Neural progenitor cell (in vitro differentiated cells): ENCODE measurements at places on chromosomes 11 and 22. TPM values are rescaled to one million over a fixed set of nuclear protein-coding genes. Genes with fewer than 3 reads are reported as not detected.
A peak's percentile ranks its signal among the peaks of the same experiment; 100 is the strongest.

- H3K4me1 ChIP-seq = no peaks in the 10 kb centered on the region
- H3K27me3 ChIP-seq = no peaks in the 10 kb centered on the region
- H3K4me3 ChIP-seq = no peak overlapping the region
Observed at GRCh38 chr11:97107604-97108003, 717.8 kb downstream of the JRKL start.

- H3K4me3 ChIP-seq = no peak overlapping the region
- no peak for DNase-seq
- no peaks in the 10 kb centered on the region for H3K4me1 ChIP-seq
- H3K36me3 ChIP-seq = no peaks in the 10 kb centered on the region
- H3K27ac ChIP-seq = no peak overlapping the region
Observed at GRCh38 chr11:118008271-118008911, 22.2 kb downstream of the IL10RA start.

GRCh38 chr11:94741022-94741679 lies 27.0 kb upstream of the AMOTL1 start:
- H3K27me3 ChIP-seq = peaks cover 28% of the 10 kb centered on the region
- peak; percentile 71 for DNase-seq
- peaks cover 8% of the 10 kb centered on the region for H3K4me1 ChIP-seq
- peak overlapping the region; percentile 51 for H3K4me3 ChIP-seq

GRCh38 chr11:74141241-74141695 lies 29.5 kb downstream of the C2CD3 start:
- DNase-seq = peak; percentile 11
- H3K4me3 ChIP-seq = no peak overlapping the region
- H3K36me3 ChIP-seq = no peaks in the 10 kb centered on the region
- H3K27ac ChIP-seq = no peak overlapping the region
- no peaks in the 10 kb centered on the region for H3K27me3 ChIP-seq

DNA sequence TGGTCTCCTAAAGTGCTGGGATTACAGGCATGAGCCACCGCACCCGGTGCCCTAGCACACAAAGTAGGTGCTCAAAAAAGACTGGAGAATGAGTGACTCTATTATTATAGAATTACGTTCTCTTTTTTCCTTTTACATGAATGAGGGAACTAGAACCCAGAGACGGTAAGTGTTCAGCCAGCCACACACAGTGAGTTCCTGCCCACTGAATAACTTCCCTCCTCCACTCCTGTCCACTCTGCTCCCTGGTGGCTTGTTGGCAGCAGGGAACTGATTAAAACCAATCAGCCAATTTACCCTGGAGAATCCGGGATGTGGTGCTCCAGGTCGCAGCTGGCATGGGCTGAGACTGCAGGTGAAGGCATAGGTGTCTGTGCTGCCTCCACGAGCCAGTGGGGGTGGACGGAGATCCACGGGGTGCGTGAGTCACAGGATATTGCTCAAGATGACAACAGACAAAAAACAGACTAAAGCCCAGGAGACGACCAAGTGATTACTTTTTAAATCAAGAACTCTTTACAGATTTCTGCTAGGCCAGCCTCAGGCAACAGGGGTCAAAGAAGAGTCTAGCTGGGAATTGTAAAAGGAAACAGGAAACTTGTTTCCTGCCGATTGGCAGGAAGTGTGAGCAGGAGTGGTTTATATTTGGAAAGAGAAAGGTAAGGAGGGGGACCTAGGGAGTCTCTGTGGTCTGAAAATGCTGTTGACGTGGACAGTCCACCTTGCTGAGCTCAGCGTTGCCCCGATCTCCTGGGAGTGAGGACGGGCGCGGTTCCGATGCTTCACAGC lies 95.2 kb upstream of the TP53I11 start:
- no peak for DNase-seq
- H3K27me3 ChIP-seq = no peaks in the 10 kb centered on the region
- no peak overlapping the region for H3K4me3 ChIP-seq

- DNase-seq = no peak
- H3K4me3 ChIP-seq = no peak overlapping the region
- no peak overlapping the region for H3K27ac ChIP-seq
- no peaks in the 10 kb centered on the region for H3K36me3 ChIP-seq
Observed at GRCh38 chr11:65427691-65428577, 5.3 kb downstream of the NEAT1 start.

GRCh38 chr11:18171377-18172000 lies 1.1 kb upstream of the MRGPRX4 start:
- H3K4me3 ChIP-seq = no peak overlapping the region
- peak; percentile 73 for DNase-seq
- no peaks in the 10 kb centered on the region for H3K36me3 ChIP-seq
- no peaks in the 10 kb centered on the region for H3K4me1 ChIP-seq
- H3K27me3 ChIP-seq = peaks cover 10% of the 10 kb centered on the region
- no peak overlapping the region for H3K27ac ChIP-seq

DNA sequence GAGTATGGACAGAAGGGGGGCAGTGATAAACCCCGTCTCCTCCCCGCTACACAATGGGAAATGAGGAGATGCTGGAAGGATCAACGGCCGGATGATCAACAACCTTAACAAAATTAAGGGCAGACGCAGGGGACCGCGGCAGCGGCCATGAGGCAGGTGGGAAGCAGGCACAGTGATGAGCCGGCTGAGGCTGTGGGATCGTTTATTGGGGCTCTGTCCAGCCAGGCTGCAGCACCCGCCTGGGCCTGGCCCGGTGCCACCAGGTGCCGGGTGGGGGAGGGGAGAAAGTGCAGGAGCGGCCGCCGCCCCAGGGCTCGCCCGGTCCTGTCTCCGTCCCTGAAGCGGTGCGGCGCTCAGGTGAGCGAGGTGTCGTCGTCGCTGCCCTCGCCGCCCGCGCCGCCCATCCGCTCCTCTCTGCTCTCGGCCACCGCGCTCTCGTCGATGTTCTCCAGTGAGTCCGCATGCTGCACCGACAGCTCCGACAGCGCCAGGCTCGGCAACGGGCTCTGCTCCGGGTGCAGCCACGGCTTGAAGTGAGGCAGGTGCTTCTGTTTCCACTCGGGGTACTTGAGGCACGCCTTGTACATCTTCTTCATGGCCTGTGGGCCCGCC lies 2.4 kb upstream of the ARAP1 start:
- peaks cover 18% of the 10 kb centered on the region for H3K4me1 ChIP-seq
- no peak overlapping the region for H3K4me3 ChIP-seq
- H3K36me3 ChIP-seq = no peaks in the 10 kb centered on the region
- H3K27me3 ChIP-seq = no peaks in the 10 kb centered on the region
- no peak for DNase-seq

GRCh38 chr11:36933481-36933880 lies 335.4 kb upstream of the RAG2 start:
- H3K27me3 ChIP-seq = no peaks in the 10 kb centered on the region
- H3K27ac ChIP-seq = no peak overlapping the region
- no peaks in the 10 kb centered on the region for H3K36me3 ChIP-seq
- DNase-seq = no peak
- H3K4me3 ChIP-seq = no peak overlapping the region
- no peaks in the 10 kb centered on the region for H3K4me1 ChIP-seq

DNA sequence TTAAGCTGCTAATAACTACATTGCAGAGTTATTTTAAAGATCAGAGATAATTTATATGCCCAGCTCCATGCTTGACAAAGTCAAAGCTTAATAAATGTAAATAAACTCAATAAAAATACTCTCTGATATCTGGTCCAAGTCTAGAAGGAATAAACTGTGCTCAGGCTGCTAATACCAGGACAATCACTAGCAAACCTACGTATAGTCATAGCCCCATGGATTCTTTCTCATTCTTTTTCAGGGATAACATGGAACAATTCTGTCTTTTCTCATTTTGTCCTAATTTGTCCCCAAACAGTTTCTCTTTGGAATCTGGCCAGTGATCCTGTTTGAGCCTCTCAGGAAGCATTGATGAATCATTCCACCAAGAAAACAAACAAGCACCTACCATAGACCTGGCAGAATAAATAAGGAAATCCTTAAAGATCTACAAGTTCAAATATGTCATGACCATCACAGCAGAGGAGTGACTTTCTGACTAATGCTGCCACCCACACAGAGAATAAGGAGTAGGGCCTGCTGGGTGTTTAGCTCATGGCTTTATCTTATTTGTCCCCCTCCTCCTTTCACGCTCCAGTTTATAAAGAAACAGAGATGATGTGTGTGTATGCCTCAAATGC lies 14.1 kb upstream of the B3GNT6 start:
- no peak for DNase-seq
- H3K27me3 ChIP-seq = no peaks in the 10 kb centered on the region
- no peaks in the 10 kb centered on the region for H3K36me3 ChIP-seq
- H3K27ac ChIP-seq = no peak overlapping the region
- H3K4me3 ChIP-seq = no peak overlapping the region

DNA sequence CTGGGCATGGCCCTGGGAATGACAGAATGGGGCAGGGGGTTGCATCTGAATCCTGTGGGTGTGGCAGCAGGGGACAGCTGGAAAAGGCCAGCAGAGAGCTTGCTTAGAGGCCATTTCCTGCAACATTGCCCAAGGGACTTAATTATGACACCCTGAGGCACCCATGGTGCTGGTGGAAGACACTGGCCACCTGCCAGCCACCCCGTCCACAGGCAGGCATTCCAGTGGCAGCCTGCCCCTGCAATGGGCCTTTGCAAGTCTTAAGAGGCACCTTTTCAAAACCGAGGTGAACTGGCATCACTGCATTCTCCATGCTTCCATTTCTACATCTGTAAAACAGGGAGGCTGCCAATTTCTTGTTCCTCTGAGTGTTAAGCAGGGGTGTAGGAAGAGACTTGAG lies 21.6 kb upstream of the SUSD2 start:
- peaks cover 21% of the 10 kb centered on the region for H3K27me3 ChIP-seq
- peaks cover 12% of the 10 kb centered on the region for H3K4me1 ChIP-seq

- no peaks in the 10 kb centered on the region for H3K4me1 ChIP-seq
- H3K27me3 ChIP-seq = no peaks in the 10 kb centered on the region
- H3K4me3 ChIP-seq = no peak overlapping the region
- no peak for DNase-seq
- H3K27ac ChIP-seq = no peak overlapping the region
- H3K36me3 ChIP-seq = no peaks in the 10 kb centered on the region
Observed at GRCh38 chr11:134545521-134545920, 133.5 kb upstream of the B3GAT1 start.

DNA sequence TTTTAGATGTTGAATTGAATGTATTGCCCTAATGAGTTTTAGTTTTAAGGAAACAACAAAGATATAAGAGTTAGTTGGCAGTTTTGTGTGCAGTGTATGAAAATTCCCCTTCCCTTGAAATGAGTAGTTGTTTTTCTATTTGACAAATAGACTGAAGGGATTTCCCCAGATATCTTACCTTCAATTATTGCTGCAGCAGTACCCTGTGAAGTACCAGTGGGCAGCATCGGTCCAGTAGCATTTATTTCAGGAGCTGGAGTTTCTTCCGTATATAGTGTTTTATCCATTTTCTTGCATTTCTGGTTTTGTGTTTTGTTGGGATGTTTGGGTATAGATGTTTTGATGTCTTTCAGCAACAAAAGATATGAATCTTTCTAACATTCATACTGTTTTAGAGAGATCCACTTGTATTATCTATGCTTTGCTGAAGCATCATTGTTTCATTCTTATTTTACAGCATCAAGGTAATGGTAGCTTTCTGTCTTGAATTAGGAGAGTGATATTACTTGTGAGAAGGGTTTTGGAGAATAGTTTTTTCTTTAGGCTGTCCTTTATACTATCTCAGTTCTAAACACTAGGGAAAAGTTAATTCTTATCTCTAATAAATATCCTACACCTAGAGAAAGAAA lies 7.4 kb downstream of the KMT2A start:
- H3K4me3 ChIP-seq = no peak overlapping the region
- no peak overlapping the region for H3K27ac ChIP-seq
- no peaks in the 10 kb centered on the region for H3K27me3 ChIP-seq
- peaks cover 13% of the 10 kb centered on the region for H3K36me3 ChIP-seq

DNA sequence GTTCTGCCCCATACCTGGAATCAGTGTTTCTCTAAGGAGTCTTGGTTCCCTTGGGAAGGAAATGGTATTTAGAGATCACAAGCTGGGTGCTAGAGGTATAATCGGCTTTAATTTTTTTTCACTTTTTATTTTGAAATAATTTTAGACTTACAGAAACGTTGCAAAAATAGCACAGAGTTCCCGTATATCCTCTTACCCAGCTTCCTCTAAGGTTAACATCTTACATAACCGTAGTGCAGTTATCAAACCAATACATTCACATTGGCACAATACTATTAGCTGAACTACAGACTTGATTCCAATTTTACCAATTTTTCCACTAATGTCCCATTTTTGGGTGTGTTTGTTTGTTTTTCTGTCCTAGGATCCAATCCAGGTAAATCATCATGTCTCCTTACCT lies 63.8 kb downstream of the RBX1 start:
- H3K27me3 ChIP-seq = no peaks in the 10 kb centered on the region
- DNase-seq = no peak
- no peaks in the 10 kb centered on the region for H3K36me3 ChIP-seq
- H3K4me3 ChIP-seq = no peak overlapping the region

GRCh38 chr11:125418396-125418795 lies 77.7 kb downstream of the FEZ1 start:
- no peak overlapping the region for H3K4me3 ChIP-seq
- no peak overlapping the region for H3K27ac ChIP-seq
- H3K27me3 ChIP-seq = no peaks in the 10 kb centered on the region
- no peaks in the 10 kb centered on the region for H3K36me3 ChIP-seq
- peak; percentile 79 for DNase-seq
- peaks cover 16% of the 10 kb centered on the region for H3K4me1 ChIP-seq

- H3K27me3 ChIP-seq = no peaks in the 10 kb centered on the region
- peaks cover 24% of the 10 kb centered on the region for H3K4me1 ChIP-seq
- H3K36me3 ChIP-seq = no peaks in the 10 kb centered on the region
Observed at GRCh38 chr22:35896111-35896705, 132.4 kb downstream of the RBFOX2 start.

- no peak overlapping the region for H3K27ac ChIP-seq
- peaks cover 39% of the 10 kb centered on the region for H3K4me1 ChIP-seq
- no peaks in the 10 kb centered on the region for H3K36me3 ChIP-seq
- H3K27me3 ChIP-seq = peaks cover 75% of the 10 kb centered on the region
- no peak for DNase-seq
Observed at GRCh38 chr22:39239561-39240423, 5.0 kb downstream of the PDGFB start.

DNA sequence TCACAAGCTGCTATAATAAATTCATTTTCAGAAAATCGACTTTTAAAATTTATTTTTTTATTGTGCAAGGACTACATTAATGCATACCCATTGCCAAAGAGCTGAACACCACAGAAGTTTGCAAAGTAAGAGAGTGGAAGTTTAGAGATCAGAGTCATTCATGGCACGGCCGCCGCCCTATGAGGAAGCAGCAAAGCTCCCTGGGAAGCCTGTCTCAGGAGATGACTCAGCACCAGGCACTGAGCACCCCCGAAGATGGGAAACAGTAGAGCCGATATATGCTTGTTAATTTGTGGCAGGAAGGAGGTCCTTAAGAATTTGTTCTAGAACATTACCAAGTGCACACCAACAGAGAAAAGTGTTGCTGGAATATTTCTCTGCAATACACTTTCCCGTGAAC lies 693.7 kb downstream of the OPCML start:
- no peak overlapping the region for H3K4me3 ChIP-seq
- no peak for DNase-seq
- no peaks in the 10 kb centered on the region for H3K27me3 ChIP-seq

Gene DESI1
- total RNA-seq = 22.7 and 25.0 TPM in 2 replicates

Gene NAALAD2
- total RNA-seq = 24.6 and 67.1 TPM in 2 replicates

Gene SLC22A8
- total RNA-seq = not detected in 2 replicates

Gene PRG2
- not detected in 2 replicates for total RNA-seq

Gene ANKK1
- 0.22 TPM in 1 of 2 replicates, not detected in the other for total RNA-seq

Gene TBX1
- 0.06 TPM in 1 of 2 replicates, not detected in the other for total RNA-seq
